Neural crest cell (in vitro differentiated cells): ENCODE measurements at places on chromosomes 13 and 19. TPM values are rescaled to one million over a fixed set of nuclear protein-coding genes. Genes with fewer than 3 reads are reported as not detected.

GRCh38 chr13:48006396-48006795 lies 5.3 kb upstream of the SUCLA2 start:
- H3K4me1 ChIP-seq, result peaks cover 6% of the 10 kb centered on the region
- no peak overlapping the region for H3K27ac ChIP-seq
- H3K4me3 ChIP-seq, result no peak overlapping the region

DNA sequence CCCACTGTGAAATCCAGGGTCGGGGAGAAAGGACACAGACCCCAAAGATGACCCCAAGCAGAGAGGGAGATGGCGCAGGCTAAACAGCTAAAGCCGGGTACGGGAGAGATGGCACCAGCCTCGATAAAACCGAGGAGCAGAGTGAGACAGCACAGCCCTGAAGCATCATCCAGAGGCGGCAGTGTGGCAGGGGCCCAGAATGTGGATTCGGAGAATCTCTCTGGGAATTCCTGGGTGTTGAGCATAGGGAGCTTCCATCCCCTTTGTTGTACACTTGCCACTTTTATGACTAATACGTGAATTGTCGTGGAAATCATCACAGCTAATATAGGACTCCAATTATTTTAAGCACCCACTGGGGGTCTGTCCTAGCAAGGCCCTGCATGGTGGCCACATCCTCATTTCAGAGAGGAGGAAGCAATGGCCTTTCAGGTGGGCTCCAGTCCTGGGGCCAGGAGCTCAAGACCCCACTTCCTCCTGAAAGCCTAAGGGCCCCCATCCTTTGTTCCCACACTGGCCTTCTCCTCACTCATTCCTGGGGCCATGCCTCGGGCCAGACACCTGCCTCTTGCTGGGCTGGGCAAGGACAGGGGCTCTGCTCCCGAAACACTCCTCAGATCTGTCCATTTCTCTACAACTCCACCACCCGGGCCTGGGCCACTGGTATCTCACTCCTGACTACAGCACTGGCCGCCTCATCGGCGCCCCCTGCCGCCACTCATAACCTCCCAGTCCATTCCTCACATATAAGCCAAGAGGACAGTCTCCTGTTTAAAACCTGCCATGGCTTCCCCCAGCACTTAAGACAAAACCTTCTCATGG lies 29.3 kb upstream of the ATP1A3 start:
- peak; percentile 24 for DNase-seq
- no peak overlapping the region for H3K4me3 ChIP-seq
- no peaks in the 10 kb centered on the region for H3K36me3 ChIP-seq

- H3K36me3 ChIP-seq, result peaks cover 12% of the 10 kb centered on the region
- H3K27me3 ChIP-seq, result no peaks in the 10 kb centered on the region
- H3K4me1 ChIP-seq, result no peaks in the 10 kb centered on the region
- peak overlapping the region; percentile 88 for H3K27ac ChIP-seq
- DNase-seq, result no peak
Observed at GRCh38 chr13:50715402-50716146, 127.9 kb downstream of the DLEU7 start.

GRCh38 chr19:1170938-1171754 lies 2.9 kb downstream of the SBNO2 start:
- no peaks in the 10 kb centered on the region for H3K27me3 ChIP-seq
- peak overlapping the region; percentile 96 for H3K27ac ChIP-seq
- H3K36me3 ChIP-seq, result peaks cover 7% of the 10 kb centered on the region
- no peak for DNase-seq
- peak overlapping the region; percentile 81 for H3K4me3 ChIP-seq
- H3K4me1 ChIP-seq, result peaks cover 35% of the 10 kb centered on the region

GRCh38 chr19:5880604-5881078 lies 10.3 kb upstream of the FUT5 start:
- no peaks in the 10 kb centered on the region for H3K36me3 ChIP-seq
- no peak overlapping the region for H3K27ac ChIP-seq
- H3K27me3 ChIP-seq, result peaks cover 20% of the 10 kb centered on the region
- no peak for DNase-seq

DNA sequence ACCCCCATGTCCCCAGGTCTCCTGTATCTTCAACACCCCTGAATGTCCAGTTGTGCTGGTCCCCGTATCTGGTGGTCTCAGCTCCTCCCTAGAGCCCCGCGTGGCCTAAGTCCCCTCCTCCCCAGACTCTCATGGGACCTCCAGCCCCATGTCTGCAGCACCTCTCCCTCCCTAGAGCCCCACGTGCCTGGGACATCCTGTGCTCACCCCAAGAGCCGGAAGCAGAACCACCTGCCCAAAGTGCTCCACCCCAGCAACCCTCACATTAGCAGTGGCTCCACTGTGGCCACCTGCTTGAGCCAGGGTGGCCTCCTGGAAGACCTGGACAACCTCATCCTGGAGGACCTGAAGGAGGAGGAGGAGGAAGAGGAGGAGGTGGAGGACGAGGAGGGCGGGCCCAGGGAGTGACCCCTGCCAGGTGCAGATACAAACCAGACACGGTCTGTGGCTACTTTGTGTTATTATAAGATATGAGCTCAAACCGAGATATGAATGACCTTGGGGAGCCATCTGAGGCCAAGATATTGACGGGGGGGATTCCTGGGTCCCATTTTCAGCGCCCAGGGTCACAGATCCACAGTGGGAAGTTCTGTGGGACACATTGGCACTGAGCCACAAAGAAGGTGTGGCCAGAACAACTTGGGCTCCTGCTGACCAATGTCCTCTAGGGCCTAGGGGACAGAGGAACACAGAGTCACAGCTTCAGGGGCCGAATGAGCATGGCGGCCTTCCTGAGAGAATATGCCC lies 6.0 kb downstream of the SHFL start:
- no peak overlapping the region for H3K4me3 ChIP-seq
- peaks cover 37% of the 10 kb centered on the region for H3K27me3 ChIP-seq
- no peak overlapping the region for H3K27ac ChIP-seq
- no peaks in the 10 kb centered on the region for H3K36me3 ChIP-seq
- no peaks in the 10 kb centered on the region for H3K4me1 ChIP-seq
- DNase-seq, result no peak

The ZNF439 gene
- 6.0 and 6.6 TPM in 2 replicates for total RNA-seq

The ICAM4 gene
- total RNA-seq, result not detected in 2 replicates

DNA sequence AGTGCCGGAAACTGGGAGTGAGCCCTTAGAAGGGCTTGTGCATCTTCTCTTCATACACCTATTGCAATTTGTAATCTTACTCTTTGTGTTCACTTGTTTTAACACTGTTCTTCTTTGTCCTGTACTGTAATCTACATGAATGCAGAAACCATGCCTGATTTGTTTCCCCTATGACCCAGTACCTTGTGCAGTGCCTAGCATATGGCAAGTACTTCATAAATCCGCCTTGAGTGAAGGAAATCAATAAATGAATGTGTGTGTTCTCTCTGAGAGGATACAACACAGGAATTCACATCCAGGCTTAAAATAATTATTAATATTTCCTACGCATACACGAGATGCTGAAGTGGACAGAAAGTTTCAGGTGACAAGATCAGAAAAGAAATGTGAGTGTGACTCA lies 172.6 kb downstream of the GPC6 start:
- no peak overlapping the region for H3K4me3 ChIP-seq
- H3K27me3 ChIP-seq, result no peaks in the 10 kb centered on the region
- no peaks in the 10 kb centered on the region for H3K36me3 ChIP-seq
- no peak overlapping the region for H3K27ac ChIP-seq

The PGLYRP1 gene
- not detected in 2 replicates for total RNA-seq

The LGALS7B gene
- not detected in 2 replicates for total RNA-seq

DNA sequence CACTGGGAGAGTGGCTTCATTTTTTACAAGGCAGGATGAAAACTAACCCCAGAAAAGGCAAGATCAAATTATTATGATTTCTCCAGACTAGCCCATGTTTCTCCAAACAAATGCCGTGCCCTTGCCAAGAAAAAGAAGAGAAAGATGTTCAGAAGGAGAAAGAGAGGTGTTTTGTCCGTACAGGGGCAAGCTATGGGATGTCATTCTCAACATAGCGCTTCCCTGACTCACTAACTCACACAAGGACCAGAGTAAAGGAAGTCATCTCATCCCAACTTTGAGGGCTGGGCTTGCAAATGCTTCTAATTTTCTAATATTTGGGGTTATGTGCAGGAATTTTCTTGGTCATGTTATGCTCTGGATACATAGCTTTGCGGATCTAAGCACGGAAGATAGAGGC lies 224.2 kb upstream of the MAB21L1 start:
- no peak overlapping the region for H3K27ac ChIP-seq
- DNase-seq, result no peak
- peaks cover 8% of the 10 kb centered on the region for H3K27me3 ChIP-seq
- H3K36me3 ChIP-seq, result no peaks in the 10 kb centered on the region
- peaks cover 13% of the 10 kb centered on the region for H3K4me1 ChIP-seq

DNA sequence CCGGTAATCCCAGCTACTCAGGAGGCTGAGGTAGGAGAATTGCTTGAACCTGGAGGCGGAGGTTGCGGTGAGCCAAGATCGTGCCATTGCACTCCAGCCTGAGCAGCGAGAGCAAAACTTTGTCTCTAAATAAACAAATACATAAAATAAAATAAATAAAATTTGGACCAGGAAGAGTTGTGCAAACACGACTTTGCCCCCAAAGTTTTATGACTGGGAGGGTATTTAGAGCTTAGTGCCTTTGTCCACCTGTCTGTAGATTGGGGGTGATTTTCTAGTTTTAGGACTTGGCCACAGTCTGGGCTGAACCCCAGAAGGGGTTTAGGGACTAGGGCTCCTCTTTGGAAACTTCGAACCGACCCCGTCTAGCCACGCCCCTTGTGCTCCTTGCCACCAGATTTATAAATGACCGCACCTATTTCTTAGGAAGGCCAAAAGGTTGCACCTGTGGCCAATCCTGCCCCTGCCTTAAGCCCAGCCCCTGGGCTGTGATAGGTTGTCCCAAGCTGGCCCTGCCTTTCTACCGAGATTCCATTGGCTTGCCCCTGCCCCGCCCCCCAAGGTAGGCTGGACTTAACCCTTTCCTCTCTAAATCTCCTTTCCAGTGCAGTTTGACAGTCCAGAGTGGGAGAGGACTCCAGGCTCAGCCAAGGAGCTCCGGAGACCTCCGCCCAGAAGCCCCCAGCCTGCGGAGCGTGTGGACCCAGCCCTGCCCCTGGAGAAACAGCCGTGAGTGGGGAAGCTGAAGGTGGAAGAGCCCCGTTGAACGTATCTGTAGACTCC lies 5.3 kb downstream of the SHD start:
- DNase-seq, result no peak
- H3K36me3 ChIP-seq, result no peaks in the 10 kb centered on the region
- H3K4me1 ChIP-seq, result no peaks in the 10 kb centered on the region
- H3K4me3 ChIP-seq, result no peak overlapping the region
- H3K27ac ChIP-seq, result peak overlapping the region; percentile 71
- H3K27me3 ChIP-seq, result peaks cover 72% of the 10 kb centered on the region

GRCh38 chr13:110716247-110716515 lies 2.7 kb downstream of the ING1 start:
- peak overlapping the region; percentile 75 for H3K27ac ChIP-seq
- peaks cover 6% of the 10 kb centered on the region for H3K36me3 ChIP-seq
- DNase-seq, result no peak
- peak overlapping the region; percentile 100 for H3K4me3 ChIP-seq
- H3K4me1 ChIP-seq, result peaks cover 40% of the 10 kb centered on the region
